ENCODE measurements at places on chromosomes 7 and 10.

- no peak for DNase-seq
Measured at GRCh38 chr7:113339661-113340060, 221.3 kb upstream of the SMIM30 start.

DNA sequence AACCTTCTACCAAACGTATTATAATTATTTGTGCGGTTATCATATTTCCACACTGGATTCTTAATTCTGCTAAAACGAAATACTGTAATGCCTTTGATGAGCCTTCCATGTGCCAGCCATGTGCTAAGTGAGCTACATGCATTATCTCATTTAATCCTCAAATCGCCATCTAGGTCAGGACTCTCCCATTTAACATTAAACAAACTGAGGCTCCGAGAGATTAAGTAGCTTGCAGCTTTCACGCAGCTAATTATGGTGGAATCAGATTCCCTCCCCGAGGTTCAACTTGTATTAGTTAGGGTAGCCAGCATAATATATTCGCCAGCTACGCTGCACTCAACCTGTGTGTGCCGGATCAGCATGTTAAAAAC, 798 bp upstream of the TSPAN33 start:
- no peak for DNase-seq

GRCh38 chr10:104255311-104255981, 754 bp downstream of the GSTO1 start:
- DNase-seq: no peak

DNA sequence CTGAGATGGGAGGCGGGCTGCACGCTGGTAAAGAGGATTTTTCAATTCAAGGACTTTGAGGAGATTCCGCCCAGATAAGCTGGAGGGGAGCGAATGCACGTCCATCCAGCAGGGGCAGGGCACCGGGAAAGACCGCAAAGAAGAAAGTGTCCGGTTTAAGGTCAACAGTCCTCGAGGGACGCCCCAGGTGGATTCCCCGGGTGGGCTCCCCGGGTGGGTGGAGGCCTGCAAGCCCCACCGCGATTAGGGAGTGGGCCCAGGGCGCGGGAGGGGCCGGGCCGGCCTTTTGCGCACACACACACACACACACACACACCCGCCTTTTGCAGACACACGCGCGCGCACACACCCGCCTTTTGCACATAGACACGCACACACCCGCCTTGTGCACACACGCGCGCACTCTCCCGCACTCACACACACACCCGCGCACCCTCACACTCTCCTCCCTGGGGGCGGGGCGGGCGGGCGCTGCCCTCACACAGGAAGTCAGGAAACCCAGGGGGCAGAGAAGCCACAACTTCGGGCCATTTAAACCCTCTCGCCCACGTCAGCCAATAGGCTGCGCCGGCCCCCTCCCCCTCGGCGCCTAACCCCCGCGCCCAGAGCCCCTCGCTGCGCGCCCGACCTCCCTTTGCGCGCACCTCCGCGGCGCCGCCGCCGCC, 615 bp downstream of the ARHGAP12 start:
- peak; percentile 11 for DNase-seq

GRCh38 chr7:22137026-22137425, 191.3 kb upstream of the CDCA7L start:
- DNase-seq: no peak

GRCh38 chr7:127588697-127589482, 679 bp downstream of the ARF5 start:
- DNase-seq: no peak

DNA sequence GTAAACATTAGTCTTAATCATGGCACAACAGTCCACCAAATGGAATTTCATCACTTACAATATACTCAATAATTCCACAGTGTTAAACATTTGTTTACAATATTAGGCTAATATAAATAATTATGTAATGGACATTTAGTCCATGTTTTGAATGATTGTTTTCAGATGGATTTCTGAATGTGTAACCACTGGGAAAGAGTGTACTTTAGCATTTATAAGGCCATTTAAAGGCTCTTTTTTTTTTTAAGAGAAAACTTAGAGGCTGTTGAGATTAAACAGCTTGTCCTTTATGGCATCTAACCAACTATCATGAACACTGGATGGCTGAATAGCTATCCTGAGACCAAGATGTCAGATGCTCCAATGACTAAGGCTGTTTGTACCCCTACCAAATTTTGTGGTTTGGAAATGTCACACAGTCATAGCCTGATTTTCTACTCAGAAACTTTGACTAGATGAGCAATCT, 248.3 kb upstream of the GLI3 start:
- DNase-seq: no peak
